ENCODE measurements at places on chromosomes 5 and 9.
A peak's percentile ranks its signal among the peaks of the same experiment; 100 is the strongest.

GRCh38 chr5:68862560-68862959 is 231.3 kb upstream of the SLC30A5 start:
- no peak for DNase-seq

GRCh38 chr5:110757118-110757729 is 18.4 kb downstream of the SLC25A46 start:
- peak; percentile 86 for DNase-seq

DNA sequence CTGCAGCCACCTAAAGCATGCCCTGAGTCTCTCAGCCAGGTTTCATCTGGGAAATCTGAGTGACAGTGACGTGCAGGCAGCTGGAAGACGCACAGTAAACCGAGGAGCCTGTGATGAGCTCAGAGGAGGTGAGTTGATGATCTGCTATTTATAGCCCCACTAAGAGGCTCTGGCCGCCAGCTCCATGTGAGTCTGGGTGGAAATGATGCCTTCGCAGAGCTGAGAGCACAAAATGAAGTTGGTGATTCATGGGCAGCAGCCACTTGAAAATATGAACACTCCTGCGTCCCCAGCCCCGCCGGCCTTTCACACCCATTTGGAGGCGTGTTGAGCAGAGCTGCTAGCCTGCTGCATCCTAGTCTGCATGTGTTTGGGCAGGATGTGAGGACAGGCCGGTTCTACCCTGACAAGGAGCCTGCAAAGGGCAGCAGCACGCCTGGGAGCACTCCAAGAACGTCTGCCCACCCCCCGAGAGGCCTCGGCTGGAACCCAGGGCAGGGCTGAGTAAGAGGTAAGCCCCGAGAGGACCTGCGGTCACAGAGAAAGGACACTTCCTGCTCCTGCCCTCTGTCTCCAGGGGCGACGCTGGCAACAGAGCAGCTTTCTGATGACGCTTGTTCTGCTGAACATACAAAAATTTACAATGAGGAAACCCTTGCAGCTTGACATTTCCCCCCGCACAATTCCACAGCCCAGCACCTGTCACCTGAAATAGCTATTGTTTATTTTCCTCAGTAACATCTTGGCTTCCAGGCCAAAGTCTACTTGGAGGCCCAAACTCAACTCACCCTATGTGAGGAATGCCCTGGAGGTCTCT is 25.1 kb upstream of the CDKN2AIPNL start:
- DNase-seq, result peak; percentile 57

GRCh38 chr9:87119328-87119881 is 172.1 kb upstream of the GAS1 start:
- DNase-seq, result peak; percentile 92

DNA sequence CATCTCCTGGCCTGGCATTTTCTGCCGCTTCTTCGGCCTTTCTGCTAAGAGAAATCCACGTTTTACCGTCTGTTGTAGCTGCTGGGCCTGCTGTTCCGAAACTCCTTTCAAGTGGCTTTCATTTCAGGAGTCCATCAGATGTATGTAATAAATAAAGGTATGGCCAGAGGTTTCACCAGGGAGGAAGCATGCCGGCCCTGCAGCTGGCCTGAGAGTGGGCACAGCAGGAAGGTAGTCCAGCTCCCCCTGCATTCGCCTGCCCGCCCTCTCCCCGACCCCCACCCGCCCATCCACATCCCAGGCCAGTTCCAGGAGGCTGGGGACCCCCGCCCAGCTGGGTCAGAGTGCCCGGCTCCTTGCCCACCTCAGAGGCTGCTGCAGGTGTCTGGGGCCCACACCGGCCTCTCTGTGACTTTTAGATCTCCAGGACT is 46.4 kb upstream of the EXOC3 start:
- DNase-seq, result no peak
